Bladder microvascular endothelial cell (primary cell): ENCODE measurements at places on chromosomes 2 and 18. TPM values are rescaled to one million over a fixed set of nuclear protein-coding genes. Genes with fewer than 3 reads are reported as not detected.

Gene ATOH8
- 25.1 and 31.7 TPM in 2 replicates for total RNA-seq

Gene IL1RL1
- total RNA-seq: 3.1 and 3.3 TPM in 2 replicates

Gene RUFY4
- not detected in 2 replicates for total RNA-seq

Gene HOXD4
- total RNA-seq: 2.1 and 8.0 TPM in 2 replicates

Gene ACADL
- total RNA-seq: not detected in 2 replicates

Gene HOXD12
- not detected in 2 replicates for total RNA-seq

Gene WNT6
- not detected in 2 replicates for total RNA-seq

Gene NEB
- 0.16 and 1.1 TPM in 2 replicates for total RNA-seq

Gene SCYGR1
- not detected in 2 replicates for total RNA-seq

Gene ESPNL
- total RNA-seq: not detected in 2 replicates

Gene C2orf78
- not detected in 2 replicates for total RNA-seq

Gene CROCC2
- not detected in 2 replicates for total RNA-seq

Gene NCKAP1
- 61.8 and 247 TPM in 2 replicates for total RNA-seq

Gene PRKAG3
- not detected in 2 replicates for total RNA-seq

Gene CYP27C1
- not detected in 2 replicates for total RNA-seq

Gene GPBAR1
- total RNA-seq: 0.06 and 0.16 TPM in 2 replicates

Gene EN1
- not detected in 2 replicates for total RNA-seq

Gene WNT10A
- total RNA-seq: not detected in 2 replicates

Gene C2orf66
- total RNA-seq: 0.06 TPM in 1 of 2 replicates, not detected in the other

Gene CCDC74B
- total RNA-seq: 0.65 and 0.94 TPM in 2 replicates

Gene RGPD3
- total RNA-seq: under 0.01 and 0.19 TPM in 2 replicates

Gene SERPINB12
- total RNA-seq: not detected in 2 replicates

Gene PIK3C3
- total RNA-seq: 22.5 and 71.2 TPM in 2 replicates

Gene PAX8
- total RNA-seq: 0.16 and 0.31 TPM in 2 replicates

Gene SERPINB5
- under 0.01 TPM in 1 of 2 replicates, not detected in the other for total RNA-seq

Gene LAMA3
- 12.6 TPM in 2 replicates for total RNA-seq

Gene MEIS1
- 1.6 and 25.0 TPM in 2 replicates for total RNA-seq

Gene KIAA2012
- not detected in 2 replicates for total RNA-seq

Gene EPAS1
- 182 and 257 TPM in 2 replicates for total RNA-seq

Gene RAX
- total RNA-seq: not detected in 2 replicates

Gene MCEE
- total RNA-seq: 7.6 and 9.9 TPM in 2 replicates

Gene CDK15
- not detected in 2 replicates for total RNA-seq

Gene ALK
- total RNA-seq: not detected in 2 replicates

Gene UGT1A3
- not detected in 2 replicates for total RNA-seq

Gene SERPINB8
- total RNA-seq: 10.4 and 13.9 TPM in 2 replicates

Gene AMER3
- total RNA-seq: not detected in 2 replicates

Gene HTR2B
- total RNA-seq: 0.32 and 2.1 TPM in 2 replicates

Gene MC2R
- total RNA-seq: not detected in 2 replicates

Gene CFC1
- not detected in 2 replicates for total RNA-seq

Gene IL36G
- not detected in 2 replicates for total RNA-seq
